NCI-H774 (cell line): ENCODE measurements at places on chromosomes 2 and 18.

DNA sequence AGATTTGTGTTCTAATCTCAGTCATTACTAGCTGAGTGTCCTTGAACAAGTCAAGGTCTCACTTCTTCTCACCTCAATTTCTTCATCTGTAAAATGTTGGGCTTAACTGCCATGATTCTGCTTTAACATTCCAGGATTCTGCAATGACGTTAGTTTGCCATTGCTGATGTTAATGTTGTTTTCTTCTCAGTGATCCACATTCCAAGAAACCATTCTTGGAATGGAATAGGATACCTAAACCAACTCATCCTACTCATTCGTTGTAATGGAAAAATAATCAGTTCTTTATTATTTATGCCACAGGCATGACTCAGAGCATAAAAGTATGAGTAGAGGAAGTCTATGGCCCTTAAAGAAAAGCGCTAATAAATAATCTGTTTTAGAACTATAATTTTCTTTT, 140.2 kb upstream of the ETAA1 start:
- no peak for DNase-seq

DNA sequence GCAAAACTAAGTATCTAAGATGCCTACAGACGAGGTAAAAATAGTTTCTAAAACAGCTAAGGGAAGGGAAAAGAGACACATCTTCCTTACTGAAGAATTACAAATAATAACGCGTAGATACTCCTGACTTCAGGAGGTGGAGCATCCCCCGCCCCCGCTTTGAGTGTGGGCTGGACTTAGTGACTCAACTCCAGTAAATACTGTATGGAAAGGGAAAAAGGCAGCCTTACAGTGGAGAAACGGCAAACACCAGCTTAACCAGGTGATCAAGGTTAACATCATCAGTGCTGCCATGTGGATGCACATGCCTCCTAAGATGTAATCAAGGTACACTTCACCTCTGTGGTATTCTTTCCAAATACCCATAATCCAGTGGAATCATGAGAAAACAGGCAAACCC, 47.9 kb downstream of the HADHB start:
- DNase-seq = no peak

DNA sequence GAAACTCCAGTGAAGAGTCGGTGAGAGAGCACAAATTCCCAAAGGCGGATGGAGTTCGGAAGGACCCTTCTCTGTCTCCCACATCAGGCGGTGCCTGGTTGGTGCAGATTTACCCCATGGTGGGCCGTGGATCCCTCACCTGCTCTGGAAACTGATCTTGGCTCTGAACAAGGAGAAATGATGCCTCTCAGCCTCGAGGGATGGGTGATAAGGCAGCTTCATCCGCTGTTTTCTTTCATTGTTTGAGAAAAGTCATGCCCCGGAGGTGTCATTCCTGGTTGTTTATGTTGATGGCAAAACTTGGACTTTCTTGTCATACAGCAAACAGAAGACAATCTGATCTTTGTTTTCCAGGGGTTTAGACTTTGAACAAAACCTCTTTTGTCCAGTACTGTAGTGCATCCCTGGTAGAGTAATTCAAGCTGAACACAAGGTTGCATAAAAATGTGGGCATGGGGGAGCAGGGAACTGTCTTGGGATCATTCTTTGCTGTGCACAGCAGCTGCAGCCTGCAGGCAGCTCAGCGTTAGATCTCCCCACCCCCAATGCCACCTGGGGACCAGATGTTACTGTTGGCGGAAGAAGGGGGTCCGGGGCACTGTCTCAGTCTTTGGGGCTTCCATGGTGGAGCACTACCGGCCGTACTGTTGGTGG, 81.3 kb downstream of the NFATC1 start:
- no peak for DNase-seq

GRCh38 chr2:239095460-239096081, 247.7 kb downstream of the TWIST2 start:
- no peak for DNase-seq

DNA sequence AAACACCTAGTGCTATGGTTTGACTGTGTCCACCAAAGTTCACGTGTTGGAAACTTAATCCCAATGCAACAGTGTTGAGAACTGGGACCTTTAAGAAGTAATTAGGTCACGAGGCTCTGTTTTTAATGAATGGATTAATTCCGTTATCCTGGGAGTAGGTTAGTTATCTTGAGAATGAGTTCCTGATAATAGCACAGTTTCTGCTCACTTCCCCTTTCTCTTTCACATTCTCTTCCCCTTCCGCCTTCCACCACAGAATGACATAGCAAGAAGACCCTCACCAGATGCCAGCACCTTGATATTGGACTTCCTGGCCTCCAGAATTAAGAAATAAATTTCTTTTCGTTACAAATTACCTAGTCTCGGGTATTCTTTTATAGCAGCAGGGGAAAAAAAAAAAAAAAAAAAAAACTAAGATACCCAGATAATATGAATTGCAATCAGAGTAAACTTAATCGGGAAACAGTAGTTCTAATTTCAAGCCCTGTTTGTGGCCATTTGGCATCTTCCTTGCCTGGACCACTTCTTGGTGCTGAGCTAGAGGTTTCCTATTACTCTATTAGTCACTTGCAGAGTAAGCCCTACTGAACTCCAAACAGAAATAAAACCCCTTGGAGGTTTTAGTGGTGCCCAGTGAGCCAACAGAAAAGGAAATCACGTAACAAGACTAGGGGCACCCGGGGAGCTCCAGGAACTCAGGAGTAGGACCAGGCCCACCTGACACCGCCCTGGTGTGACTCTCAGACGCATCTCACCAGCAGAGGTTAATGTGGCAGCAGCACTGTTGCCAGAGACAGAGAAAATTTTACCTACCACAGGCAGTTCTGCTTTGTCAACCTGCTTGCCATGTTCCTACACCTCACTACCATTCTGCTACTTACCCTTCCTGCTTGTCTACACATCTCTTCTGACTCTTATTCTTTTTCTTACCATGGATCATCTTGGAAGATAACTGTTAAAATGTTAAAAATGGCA, 147.6 kb upstream of the CAB39 start:
- DNase-seq = no peak

DNA sequence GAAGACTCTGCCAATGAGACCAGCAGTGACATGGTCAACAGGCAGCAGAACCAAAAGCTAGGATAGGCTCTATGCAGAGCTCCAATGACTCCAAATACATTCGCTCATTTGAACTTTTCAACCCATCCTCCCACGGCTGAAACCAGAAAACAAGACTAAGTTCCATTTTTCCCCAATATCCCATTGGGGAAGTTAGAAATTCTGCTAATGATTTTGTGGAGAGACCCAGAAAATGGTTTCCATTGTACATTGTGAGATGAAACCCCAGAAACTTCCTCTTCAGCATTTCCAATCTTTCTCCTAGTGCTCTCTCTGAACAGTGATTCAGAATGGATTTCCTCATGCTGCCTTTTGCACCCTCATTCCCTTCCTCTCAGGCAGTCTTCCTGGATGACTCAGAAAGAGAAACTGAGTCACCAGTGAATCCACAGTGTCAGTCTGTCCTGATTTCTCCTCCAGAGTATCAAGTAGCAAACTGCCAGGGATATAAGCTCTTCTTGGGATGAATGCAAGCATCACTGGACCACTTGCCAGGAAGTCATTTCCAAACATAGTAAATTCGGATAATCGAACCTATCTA, 467.7 kb upstream of the ID2 start:
- no peak for DNase-seq

- DNase-seq = peak; percentile 34
Observed at GRCh38 chr2:217055624-217056023, 195.8 kb upstream of the TNP1 start.

GRCh38 chr18:76454418-76454817, 40.6 kb downstream of the ZNF516 start:
- no peak for DNase-seq
